NCI-H1105 (cell line): ENCODE measurements at places on chromosomes 6 and 20.

DNA sequence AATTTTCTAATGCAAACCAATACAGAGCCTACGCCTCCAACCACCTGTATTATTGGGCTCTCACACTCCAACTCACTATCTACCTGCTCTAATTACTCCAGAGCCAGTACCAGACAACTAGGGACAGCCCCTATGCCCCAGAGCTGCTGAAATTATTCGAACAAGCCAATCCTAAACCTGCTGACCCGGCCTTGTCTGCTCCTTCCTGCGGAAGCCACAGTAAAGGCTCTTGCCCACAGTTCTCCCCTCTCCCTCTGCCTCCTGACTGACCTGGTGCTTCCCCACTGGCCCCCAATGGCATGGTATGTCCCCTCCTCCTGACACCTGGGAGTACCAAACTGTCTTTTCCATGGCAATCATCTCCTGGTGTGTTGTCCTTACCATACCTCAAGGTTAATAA lies 4.1 kb upstream of the TOX2 start:
- no peak for DNase-seq

GRCh38 chr6:36539814-36540568 lies 7.3 kb downstream of the STK38 start:
- DNase-seq: no peak

- DNase-seq: no peak
These were observed 84.0 kb downstream of the TASP1 start for GRCh38 chr20:13554706-13555105.

DNA sequence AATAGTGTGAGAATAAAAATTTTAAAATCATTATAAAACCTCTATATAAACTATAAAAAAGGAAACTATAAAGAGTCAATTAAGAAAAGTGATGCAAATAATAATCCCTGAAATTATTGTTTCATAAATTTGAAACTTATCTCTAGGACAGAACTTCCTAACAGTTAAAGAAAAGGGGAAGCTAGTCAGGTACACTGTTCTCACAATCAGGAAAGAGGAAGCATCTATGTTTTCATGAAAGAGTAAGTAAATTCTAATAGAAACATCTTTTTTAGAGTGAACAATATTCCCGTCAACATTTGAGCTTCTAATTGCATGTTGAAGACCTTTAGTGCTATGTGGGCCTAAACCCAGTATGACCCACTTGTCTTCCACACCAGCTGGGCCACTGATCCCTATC lies 1.2 kb upstream of the ADGRF1 start:
- no peak for DNase-seq

DNA sequence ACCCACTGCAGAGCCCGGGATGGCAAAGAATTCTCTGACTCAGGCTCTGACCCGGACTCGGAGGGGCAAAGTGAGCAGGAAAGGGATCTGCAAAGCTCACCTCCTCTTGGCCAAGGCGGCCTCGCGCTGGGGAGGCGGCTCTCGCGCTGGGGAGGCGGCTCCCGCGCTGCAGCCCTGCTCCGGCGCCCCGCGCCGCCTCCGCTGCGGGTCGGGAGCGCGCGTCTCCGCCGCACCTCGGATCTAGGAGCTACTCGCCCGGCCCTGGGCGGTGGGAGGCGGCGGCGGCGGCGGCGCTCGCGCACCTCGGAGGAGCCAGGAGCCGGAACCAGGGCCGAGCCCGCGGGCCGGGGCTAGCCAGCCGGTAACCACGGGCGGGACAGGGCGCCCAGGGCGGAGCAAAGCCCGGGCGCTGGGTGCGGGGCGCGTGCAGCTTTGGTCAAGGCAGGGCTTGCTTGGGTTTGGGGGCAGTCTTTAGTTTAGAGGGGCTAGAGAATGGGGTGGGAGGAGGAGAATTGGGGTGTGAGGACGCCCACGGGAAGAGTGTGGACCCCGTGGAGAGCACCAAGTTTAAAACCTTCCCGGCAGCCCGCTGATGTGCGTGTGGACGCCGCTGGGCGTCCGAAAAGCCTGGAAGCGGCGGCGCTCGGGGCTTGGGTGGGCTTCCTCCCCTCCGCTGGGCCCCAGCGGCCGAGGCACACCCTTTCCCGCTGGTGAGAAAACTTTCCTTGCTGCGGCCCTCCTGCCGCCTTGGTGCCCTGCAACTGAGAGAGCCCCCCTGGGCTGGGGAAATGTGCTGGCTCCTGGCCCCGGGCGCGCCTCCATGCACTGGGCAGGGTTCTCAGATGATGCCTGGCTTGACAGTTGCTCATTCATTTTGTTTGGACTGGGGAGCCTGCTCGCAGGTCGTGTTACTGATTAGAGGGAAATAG lies at the start of gene MRAP2:
Gene MRAP2, plus strand, starts transcription at position 250 of the 929 bp plus-strand sequence. CDS start 21,547 bp downstream, outside the sequence.
- no peak for DNase-seq

DNA sequence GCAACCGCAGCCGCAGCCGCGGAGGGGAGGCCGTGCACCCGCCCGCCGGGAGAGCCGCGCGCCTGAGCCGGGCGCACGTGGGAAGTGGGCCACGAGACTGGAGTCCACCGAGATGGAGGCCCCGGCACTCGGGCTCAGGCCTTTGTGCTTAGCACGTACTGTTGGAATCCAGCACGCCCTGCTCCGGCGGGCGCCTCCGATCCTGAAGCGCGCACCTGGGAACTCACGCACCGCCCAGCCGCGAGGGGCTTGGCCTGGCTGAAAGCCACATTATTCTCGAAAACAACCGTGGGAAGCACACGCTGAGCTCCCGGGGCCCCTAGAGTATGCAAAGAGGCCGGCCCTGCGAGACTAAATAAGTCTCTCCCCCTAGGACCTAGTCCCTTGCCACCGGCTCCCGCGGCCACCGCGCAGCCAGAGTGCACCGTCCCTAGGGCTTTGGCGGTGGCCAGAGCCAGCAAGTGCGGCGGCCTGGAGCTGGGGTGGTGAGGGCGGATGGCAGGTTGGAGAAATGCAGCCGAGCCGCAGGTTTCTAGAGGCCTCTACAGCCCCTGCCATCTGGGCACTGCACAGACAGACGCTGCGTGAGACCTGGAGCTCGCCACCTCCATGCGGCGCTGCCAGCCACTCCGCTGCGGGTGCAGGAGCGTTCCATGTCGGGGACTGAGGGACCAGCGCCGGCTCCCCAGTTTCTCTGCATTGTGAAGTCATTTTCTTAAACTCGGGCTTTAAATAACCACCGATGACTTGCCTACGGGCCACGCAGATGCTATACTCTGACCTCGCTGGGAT lies 42.0 kb upstream of the LY86 start:
- DNase-seq: peak; percentile 43

DNA sequence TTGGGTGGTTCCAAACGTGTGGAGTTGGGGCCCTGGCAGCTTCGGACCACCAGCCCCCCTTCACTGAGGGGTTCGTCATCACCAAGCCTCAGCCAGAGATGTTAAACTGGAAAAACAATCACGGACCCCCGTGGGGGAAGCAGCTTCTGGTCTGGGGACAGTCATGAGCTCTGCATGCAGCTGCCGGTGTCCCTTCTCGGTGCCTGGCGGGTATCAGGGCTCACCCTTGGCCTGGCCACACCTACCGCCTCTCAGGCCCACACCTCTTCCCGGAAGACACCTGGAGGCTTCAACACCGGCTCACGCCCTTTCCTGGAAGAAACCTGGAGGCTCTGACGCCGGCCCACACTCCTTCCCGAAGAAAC lies 77.8 kb upstream of the BHLHE23 start:
- DNase-seq: no peak

- DNase-seq: no peak
These were observed 75.5 kb downstream of the NOL4L start for GRCh38 chr20:32509639-32510066.

DNA sequence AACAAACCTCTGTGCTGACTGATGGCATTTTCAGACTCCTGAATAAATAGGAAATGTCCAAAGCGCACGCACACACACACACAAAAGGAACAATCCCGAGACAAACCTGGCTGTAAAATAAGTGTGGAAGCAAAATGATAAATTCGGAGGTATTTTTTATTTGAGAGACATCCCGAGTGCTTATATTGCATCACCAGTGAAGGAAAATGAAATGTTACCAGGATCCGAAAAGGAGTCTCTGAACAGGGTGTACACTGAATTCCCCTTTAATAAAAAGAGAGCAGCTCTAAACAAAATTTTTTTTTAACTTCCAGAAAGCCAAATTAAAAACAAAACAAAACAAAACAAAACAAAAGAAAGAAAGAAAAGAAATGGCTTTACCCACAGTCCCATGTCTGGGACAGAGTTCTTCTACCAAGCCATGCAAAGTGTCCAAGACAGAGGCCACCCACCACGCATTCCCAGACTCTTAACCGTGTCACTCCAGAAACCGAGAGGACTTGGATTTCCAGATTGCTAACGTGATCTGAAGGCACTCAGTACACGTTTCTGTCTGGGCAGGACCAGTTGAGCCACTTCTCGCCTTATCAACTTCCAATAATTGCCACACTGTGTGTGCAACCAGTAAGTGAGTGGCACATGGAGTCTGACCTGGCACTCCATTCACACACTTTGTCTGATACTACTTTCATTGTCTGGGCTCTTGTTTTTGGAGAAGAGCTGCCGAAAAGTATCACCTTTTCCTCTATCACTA lies 817 bp downstream of the ME1 start:
- no peak for DNase-seq

DNA sequence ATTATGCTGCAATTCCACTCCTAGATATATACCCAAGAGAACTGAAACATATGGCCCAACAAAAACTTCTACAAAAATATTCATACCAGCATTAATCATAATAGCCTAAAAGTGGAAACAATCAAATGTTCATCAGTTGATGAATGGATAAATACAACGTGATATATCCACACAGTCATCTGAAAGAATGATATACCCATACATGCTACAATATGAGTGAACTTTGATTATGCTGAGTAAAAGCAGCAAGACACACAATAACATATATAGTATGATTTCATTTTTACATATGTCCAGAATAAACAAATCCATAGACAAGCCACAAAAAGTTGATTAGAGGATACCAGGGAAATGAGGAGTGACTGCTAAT lies 30.7 kb downstream of the CDK19 start:
- no peak for DNase-seq

- DNase-seq: peak; percentile 93
These were observed 63.2 kb downstream of the SLC24A3 start for GRCh38 chr20:19275630-19276071.

DNA sequence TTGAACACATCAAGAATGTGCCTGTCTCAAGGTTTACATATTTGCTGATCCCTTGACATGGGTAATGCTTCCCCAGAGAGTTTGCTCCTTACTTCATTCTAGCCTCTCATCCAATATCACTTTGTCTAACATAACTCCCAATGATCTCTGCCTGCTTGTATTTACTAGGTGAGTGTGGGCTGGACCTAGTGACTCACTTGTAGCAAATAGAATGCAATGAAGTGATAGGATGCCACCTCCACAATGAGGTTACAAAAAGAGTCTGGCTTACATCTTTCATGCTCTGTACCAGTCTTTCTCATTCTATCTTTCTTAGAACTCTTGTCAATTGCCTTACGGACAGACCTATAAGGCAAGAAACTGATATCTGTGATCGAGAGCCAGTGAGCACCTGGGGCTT lies 44.9 kb upstream of the TMEM200A start:
- DNase-seq: no peak

- no peak for DNase-seq
These were observed 34.2 kb downstream of the PROKR2 start for GRCh38 chr20:5282561-5282960.

GRCh38 chr6:34585512-34586061 lies 29.5 kb upstream of the SPDEF start:
- no peak for DNase-seq

DNA sequence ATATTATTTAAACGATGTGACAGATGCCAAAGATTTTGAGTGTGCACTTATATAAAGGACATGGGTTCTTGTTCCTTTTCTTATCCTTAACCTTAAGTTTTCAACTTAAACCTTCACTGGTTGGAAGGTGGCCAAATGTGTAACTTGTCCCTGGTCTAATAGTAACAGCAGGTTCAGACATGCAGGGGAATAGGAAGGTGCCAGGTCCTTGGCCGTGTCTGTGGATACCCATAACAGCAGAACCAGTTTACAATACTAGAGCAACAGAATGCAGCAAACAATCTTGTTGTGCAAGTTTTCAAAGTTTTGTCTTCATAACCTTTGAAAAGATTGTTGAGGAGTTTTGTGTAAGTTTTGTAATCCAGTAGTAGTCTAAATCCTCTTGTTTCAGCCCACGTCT lies 4.4 kb downstream of the MYB start:
- peak; percentile 63 for DNase-seq

DNA sequence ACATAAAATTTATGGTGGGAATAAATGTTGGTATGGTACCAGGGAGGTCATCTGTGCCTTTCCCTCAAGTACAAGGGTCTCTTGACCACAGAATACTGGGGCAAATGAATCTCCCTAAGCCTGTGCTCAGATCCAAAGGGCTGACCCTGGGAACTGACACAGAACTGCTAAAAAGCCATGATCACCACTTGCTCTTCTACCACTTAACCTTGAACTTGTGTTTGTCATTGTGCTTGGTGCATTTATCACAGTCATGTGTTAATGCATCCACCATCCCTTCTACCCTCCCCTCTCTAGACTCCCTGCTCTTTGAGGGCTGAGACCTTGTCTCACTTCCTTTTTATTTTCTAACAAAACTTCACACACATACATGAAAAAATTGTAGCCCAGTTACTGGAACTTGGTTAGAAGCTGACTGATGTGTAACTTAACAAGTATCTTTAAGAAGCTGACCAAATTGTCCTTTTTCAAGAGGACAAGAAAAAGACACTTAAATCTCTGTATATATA lies 46.1 kb upstream of the PBOV1 start:
- DNase-seq: no peak

GRCh38 chr6:137982418-137983189 lies 115.5 kb downstream of the TNFAIP3 start:
- no peak for DNase-seq

- DNase-seq: no peak
These were observed 94.9 kb upstream of the ADGRF1 start for GRCh38 chr6:47137073-47137472.

- DNase-seq: no peak
These were observed 146.5 kb upstream of the ZNF217 start for GRCh38 chr20:53739799-53740785.

DNA sequence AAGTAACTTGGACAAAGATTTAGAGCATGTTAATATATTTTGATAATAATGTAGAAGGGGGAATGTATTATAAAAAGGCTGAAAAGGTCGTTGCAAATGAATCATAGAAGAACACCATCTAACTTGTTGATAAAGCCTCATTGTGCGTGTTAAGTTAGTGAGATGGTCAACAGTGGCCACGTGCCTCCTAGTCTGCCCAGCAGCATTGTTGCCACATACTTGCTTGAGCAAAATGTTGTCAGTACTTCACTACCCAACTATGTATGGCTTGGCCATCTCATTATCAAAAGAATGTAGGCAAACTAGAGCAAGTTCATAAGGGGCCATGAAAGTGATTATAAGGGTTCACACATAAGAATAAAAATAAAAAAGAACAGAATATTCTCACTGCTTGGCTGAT lies 84.6 kb downstream of the PHACTR1 start:
- DNase-seq: no peak

- DNase-seq: no peak
These were observed 46.5 kb downstream of the SOBP start for GRCh38 chr6:107536180-107536961.

DNA sequence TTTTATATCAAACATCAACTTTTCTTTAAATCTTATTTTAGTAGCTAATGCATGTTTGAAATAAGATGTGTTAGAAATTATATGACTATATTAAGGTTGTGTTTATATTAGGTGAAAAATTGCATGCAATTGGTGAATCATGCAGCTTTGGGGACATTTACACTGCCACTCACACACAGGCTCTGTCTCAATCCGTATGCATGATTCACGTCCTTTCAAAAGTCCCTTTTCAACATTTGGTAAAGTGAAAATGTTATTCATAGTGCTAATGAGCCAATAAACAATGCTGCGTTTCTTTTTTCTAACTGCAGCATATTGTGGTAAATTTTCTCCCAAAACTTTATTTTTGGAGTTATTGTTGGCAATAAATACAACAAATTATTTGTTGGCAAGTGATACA lies 198.0 kb downstream of the FUT9 start:
- DNase-seq: no peak
